ENCODE measurements at places on chromosomes 1 and 21.

GRCh38 chr21:45388011-45388521, 16.9 kb upstream of the COL18A1 start:
- no peak for DNase-seq

- peak; percentile 27 for DNase-seq
Observed at GRCh38 chr1:102434421-102434820, 437.7 kb upstream of the OLFM3 start.

DNA sequence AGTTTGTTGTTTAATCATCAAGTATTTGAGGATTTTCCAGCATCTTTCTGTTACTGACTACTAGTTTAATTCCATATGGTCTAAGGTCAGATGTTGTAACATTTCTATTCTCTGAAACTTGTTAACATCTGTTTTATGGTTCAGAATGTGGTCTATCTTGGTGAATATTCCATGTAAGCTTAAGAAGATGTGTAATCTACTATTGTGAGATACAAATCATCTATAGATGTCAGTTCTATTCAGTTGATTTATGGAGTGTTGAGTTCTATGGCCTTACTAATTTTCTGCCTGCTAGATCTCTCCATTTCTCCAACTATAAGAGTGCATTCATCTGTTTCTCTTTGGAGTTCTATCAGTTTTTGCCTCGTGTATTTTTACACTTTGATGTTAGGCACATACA, 31.5 kb downstream of the WARS2 start:
- no peak for DNase-seq

DNA sequence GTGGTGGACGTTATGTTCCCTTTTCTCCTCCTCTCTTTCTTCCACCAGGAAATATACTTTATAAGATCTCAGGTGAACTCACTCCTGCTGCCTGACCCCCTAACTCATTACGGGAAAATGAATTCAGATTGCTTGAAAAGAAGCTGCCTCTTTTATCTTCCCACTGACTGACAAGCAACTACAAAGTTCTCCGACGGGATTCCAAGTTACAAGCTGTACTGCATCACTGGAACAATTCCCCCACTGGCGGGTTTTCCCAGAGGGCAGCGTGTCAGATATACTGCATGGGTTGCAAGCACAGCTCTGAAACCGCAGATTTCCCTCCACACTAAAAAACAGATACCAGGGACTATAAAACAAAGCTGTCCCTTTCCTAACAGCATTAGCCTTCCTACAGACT, 390.6 kb downstream of the KCTD3 start:
- no peak for DNase-seq

DNA sequence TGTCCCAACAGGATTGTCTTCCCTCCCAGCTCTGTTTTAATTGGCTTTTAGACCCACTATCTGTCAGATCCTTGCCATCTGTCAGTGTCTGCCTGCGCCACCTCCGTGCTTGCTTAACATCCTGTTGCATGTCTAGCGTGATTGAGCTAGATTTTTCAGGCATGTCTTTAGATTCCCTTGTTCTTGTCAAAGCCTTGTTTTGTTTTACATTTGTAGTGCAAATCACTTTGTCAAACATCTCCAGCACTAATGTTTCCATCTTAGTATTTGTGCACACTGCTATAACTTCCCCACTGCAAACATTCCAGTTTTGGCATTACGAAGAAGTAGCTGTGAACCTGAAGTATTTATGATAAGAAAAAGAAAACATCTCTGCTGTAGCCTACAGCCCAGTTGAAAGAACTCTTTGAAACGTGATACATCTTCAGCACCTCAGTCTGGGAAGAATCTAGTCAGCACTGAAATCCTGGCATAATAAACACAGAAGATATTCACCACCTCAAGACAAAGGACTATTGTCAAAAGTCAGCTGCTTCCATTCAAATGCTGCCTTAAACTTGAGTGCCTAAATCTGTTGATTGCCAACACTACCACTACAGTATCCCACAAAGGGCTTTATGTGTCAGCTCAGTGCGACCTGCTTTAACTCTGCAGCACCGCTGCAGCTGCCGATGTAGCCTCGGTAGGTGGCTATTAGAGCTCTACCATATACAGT, 105.0 kb downstream of the FNBP1L start:
- no peak for DNase-seq

DNA sequence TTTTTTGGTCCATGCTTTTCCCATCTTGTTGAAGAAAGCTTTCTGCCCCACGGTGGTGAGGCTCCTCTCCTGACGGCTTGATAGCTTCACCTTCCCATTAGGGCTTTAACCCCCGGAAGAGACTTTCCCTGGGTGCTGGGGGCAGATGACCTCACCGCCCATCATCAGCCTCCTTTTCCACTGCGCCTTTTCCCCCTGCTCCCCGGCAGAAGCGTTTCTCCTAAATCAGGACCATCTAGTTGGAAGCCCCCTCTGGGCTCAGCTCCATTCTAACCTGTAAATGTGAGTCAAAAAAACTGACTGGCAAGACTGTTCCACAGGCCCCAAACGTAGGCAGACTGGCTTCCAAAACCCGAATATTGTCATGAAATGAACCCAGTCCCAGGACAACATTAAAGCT, 6.7 kb downstream of the POFUT2 start:
- DNase-seq = no peak

- DNase-seq = no peak
Observed at GRCh38 chr21:29664615-29665014, 275.2 kb downstream of the GRIK1 start.

DNA sequence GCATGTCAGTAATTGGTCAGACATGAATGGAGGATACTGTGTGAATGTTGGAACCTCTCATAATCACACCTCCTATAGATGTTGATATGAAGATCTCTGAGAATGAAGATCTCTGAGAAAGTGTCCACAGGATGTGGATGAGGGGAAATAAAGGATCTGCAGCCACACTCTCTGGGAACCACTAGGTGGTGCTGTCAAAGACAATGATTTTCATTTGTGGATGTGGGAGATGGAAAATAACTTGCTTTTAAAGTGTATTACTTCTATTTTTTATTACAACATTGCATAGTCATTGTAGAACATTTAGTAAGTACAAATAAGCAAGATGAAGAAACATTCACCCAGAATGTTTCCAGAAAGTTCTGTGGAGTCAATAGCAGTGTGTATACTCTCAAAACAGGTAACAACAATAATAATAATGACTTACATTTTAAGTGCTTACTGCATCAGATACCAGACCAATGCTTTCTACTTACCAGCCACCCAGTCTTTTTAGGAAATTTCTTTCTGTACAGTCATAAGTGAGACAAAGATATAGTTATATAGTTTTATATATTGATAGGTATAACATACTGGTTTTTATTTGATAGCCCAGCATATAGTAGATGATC, 128.2 kb downstream of the ATG4C start:
- peak; percentile 25 for DNase-seq

GRCh38 chr1:178934546-178934945, 63.7 kb upstream of the ANGPTL1 start:
- no peak for DNase-seq

DNA sequence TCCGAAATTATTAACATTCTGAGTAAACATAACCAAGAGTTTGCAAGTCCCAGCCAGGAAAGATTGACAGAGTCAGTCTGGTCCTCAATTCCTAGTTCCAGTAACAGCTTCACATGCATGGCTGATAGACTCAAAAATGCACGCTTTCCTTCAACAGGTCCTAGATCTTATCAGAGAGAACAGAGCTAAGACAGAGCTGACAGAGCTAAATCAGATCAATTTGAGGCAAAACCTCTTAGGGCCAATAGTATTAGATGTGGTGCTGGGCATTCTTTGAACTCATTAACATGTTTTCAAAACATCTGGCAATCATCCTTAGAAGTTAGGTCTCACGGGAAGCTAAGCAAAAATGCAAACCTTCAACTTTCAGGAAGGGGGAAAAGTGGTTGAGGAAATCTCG, 114.0 kb downstream of the GREM2 start:
- no peak for DNase-seq

- DNase-seq = no peak
Observed at GRCh38 chr21:42892582-42892930, 553 bp upstream of the NDUFV3 start.

DNA sequence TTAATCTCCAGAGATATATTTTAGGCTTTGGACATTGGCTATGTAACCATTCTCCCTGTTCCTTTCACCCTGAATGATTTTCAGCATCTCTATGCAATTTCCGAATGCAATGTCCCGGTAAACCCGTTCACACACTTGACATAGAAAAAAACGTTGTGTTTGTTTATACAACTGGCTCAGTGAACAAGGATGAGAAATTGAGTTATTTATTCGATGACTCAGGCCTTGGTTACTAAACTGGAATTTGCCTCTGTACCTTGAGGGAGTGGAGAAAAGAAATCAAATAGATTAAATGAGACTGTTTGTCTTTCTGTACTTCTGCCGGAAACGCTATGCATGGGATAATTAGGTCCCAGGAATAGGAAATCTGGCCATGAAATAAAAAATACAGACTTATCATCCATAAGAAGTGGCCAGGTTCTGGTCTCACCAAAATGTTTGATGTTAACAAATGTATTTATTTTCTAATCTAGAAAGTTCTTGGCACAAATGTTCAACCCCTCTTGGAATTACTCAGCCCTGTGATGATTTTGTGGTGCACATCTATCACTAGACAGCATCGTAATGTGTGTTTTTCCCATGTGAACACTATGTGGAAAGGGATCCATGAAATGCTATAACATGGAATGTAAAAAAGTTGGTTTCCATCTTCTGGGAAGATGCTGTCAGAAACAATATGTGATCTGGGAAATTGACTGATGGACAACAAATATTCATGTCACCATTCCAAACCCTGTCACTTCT, 253.9 kb downstream of the DUSP10 start:
- DNase-seq = no peak

DNA sequence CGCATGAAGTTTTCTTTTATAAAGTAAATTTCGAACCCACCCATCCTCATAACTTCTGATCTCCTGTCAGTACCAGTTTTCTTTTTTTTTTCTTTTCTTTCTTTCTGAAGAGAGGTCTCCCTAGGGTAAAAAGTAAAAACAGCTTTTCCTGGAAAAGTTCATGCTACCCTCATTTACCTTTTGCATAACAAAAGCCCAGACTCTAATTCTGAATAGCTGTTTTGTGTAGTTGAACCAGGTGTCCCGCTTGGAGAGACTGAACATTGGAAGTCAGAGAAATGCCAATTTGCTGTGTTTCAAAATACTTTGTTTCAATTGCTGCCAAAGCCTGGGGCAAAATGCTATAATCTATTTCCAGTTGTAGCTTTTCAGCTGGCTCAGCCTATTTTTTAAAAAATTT, 113.7 kb upstream of the RUNX1 start:
- DNase-seq = no peak

DNA sequence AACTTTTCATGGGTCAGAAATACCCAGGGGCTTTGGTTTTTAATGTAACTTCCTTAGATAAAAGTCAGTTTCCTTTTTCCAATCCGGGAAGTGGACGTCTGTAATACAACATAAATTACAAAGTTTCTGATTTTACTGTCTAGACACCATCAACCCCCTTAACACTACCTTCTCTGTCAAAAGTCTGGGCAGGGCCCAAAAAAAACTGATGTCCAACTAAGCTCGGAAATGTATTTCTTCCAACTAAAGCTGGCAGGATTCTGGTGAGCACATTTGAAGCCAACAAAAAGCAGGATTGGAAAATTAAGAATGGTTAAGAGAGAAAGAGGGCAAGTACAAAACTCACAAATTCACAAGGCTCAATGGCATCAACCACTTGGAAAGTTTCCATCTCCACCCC, 24.3 kb downstream of the DDAH1 start:
- no peak for DNase-seq

GRCh38 chr1:196409586-196409985, 198.7 kb downstream of the KCNT2 start:
- peak; percentile 15 for DNase-seq

DNA sequence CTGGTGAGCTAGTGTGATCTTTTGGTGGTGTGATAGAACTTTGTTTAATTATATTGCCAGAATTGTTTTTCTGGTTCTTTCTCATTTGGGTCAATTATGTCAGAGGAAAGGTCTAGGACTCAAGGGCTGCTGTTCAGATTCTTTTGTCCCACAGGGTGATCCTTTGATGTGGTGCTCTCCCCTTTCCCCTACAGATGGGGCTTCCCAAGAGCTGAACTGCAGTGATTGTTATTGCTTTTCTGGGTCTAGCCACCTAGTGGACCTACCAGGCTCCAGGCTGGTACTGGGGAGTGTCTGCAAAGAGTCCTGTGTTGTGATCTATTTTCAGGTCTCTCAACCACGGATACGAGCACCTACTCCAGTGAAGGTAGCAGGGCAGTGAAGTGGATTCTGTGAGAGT, 25.9 kb upstream of the CD84 start:
- no peak for DNase-seq

DNA sequence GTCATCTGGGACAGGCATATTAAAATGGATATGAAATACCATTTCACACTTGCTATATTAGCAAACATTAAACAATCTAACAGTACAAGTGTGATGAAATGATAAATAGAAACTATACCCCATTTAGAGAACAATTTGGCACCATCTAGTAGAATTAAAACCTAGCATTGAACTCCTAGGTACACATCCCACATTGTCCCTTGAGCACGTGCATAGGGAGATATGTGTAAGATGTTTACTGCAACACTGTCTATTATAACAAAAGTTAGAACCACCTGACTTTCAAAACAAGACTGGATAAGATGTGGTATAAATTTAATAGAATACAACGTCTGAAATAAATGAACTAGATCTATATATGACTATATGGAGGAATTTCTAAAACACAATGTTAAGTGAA, 3.8 kb downstream of the SLC22A15 start:
- DNase-seq = no peak

DNA sequence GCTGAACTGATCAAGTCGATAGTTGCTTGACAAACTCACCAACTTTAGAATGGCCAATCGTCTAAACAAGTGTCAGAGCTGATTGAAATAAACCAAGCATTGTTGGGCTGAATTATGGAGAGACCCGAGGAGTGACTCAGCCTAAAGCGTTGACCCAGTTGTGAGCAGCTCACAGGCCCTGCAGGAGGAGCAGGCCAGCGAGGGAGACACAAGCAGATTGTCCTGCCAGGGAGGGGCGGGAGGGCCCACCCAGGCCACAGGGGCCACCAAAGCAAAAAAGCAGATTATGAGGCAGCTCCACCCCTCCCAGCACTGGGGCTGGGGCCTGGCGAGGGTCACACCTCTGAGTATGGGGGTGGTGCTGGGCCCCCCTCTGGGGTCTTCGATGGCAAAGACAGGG, 10.1 kb upstream of the MATN1 start:
- DNase-seq = no peak

DNA sequence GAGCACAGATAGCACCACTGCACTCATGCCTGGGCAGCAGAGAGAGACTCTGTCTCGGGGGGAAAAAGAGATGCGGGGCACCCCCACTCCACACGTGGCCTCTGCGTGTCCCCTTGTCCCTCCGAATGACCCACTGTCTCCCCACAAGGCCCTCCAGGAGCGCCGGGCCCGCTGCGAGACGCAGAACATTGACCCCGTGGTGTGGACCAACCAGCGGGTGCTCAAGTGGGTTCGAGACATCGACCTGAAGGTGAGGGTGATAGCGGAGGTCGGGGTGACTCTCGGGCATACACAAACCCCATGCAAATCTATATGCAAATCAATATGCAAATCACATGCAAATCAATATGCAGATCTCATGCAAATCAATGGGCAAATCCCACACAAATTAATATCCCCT, 50.3 kb upstream of the TMEM51 start:
- no peak for DNase-seq

Measured in RKO (cell line).